ENCODE measurements at places on chromosomes 6 and 20.

GRCh38 chr6:168278904-168279303, 40.7 kb downstream of the DACT2 start:
- no peak for DNase-seq

DNA sequence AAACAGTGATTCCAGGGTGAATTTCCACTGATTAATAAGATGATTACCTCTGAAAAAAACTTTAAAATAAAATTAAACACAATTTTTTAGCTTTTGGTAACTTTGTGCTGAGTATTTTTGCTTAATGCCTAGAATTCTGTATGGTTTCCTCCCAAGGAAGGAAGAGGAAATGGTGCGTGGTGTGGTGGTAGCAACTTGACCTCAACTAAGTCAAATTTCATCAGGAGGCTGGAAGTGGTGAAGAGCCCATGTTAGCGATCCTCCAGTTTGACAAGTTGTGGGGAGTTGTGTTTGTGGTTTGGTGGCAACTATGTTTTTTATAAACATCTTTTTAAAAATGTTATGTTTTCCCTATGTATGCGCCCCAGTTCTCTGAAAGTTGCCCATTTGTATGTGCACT, 5.0 kb upstream of the RTF2 start:
- DNase-seq = no peak

GRCh38 chr20:37411408-37412219, 65.7 kb downstream of the SRC start:
- no peak for DNase-seq

DNA sequence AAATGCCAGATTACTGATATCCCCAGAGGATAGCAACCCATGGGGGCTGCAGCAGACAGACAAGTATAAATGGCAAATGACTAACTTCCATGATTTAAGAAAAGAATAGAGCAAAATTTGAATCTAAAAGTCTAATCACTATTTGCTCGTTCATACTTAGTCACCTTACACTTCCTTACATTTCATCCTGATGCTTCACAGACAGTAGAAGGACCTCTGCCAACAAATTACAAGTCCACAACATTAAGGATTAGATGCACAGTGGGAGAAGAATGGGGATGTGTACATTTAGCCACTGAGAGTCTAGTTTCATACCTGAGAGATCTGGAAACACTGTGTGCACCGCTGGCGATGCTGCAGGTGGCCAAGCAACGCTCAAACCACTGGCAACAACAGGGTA, 72.4 kb downstream of the FYN start:
- DNase-seq = no peak

DNA sequence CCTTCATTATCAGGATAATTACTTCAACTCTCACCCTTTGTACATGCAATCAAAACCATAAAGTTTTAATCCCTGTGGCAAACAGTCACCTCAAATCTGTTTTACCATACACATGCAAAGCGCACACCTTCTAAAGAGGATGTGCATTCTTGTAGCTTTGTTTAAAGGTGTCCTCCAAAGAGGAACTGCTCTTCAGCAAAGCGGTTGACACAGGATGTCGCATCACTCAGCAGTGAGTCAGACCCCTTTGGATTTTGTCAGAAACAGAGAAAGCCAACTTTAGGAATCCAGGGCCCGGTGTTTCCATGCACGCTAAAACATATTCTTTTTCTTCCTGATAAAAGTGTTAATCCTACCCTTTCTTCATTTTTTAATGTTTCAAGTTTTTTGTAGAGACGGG, 268.3 kb upstream of the ARID1B start:
- no peak for DNase-seq

DNA sequence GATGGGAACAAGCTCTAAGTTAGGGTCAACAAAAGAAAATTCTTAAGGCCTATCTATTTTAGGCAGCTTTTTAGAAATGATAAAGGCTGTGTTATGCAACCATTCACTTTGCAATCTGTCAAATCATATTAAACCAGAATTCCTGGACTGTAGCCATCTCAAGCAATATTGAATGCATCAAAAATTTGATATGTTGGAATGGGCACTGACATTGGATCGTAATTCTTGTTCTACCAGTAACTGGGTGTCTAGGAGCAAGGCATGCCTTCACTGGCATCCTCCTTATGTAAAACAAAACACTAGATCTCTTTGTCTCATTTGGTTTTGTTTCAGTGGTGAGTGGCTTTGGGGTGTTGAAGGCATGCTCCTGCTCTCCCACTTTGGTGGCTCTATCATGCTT, 145.6 kb downstream of the JARID2 start:
- no peak for DNase-seq

GRCh38 chr6:155454471-155454870, 1.2 kb downstream of the NOX3 start:
- no peak for DNase-seq

DNA sequence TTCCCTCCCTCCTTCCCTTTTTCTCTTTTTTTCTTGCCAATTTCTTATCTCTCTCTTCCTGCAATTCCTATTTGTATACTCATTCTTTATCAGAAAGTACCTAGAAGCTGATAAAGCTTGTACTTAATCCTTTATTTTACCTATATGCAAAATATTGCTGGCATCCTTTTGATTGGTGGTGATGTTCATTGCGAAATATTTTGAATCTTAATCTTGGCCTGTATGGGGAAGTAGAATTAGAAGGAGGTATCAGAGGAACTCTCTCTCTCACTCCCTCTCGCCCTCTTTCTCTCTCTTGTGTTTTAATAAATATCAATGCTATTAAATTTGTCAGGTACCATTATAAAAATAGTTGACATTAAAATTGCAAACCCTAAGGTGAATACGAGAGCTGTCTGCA, 52.8 kb downstream of the UST start:
- no peak for DNase-seq

DNA sequence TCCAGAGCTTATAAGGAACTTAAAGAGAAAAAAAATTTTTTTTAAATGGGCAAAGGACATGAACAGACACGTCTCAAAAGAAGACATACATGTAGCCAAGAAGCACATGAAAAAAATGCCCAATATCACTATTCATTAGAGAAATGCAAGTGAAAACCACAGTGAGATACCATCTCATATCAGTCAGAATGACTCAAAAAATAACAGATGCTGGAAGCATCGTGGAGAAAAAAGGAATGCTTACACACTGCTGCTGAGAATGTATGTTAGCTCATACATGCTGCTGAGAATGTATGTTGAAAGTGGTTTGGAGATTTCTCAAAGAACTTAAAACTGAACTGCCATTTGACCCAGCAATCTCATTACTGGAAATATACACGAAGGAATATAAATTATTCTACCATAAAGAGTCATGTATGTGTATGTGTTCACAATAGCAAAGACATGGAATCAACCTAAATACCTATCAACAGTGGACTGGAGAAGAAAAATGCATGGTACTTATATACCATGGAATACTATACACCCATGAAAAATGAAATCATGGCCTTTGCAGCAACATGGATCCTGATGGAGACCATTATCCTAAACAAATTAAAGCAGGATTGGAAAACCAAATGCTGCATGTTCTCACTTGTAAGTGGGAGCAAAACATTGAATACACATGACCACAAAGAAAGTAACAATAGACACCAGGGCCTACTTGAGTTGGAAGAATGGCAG, 5.2 kb downstream of the OR11A1 start:
- DNase-seq = no peak

- no peak for DNase-seq
Measured at GRCh38 chr6:133816171-133816570, 72.7 kb upstream of the TCF21 start.

DNA sequence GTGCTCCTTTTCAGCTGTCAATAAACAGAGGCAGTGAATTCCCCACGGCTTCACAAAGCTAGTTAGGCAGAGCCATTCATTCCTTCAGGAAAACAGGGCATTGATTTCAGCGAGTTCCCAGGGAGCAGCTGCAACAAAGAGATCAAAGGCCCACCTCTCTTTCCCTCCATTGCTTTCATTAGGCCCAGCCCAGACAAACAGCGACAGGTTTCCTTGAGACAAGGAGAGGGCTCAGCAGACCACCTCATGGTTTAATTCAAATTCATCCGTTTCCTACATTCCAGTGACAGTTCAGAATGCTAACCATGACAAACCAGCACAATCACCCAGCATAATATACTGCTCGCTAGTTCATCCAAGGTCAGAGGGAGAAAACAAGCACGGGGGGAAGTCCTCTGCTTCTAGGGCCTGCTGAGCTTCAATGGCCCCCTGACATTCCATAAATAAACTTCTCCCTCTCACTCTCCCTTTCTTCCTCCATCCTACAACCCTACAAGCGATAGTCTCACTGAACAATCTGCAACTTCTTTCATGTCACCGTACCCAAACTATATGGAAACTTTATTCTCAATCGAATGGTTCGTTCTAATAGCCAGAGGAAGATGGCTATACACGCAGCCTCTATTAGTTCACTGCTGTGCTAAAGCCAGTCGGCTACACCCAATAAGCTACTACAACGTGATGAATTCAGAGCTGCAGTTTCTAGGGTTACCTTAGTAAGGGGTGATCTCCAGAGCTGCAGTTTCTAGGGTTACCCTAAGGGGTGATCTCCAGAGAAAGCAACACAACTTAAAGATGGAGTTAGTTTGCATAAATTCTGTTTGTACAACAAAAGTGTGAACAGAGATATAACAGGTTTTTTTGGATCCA, 34.7 kb downstream of the PLAGL1 start:
- DNase-seq = no peak

DNA sequence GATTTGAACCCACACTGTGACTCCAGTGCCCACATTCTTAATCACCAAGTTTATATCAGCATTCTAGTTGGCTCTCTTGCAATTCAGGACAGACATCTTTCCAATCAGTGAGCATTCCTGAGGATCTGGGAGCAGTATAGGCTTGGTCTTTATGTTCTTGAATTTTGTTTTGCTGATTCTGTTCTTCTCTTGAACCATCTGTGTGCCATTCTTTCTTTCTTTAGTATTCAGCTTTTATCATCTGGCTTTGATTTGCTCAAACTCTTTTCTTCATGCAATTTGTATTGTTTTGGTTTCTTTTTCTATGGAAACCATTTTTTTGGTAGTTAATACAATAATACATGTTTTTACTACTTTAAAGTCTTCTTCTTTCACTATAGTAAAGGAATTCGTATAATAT, 162.4 kb downstream of the CD109 start:
- DNase-seq = no peak

- DNase-seq = no peak
Measured at GRCh38 chr6:32081168-32081990, 27.8 kb downstream of the TNXB start.

GRCh38 chr6:161271343-161272030, 2.4 kb downstream of the AGPAT4 start:
- peak; percentile 62 for DNase-seq

GRCh38 chr6:73927421-73927820, 231.4 kb downstream of the CD109 start:
- DNase-seq = no peak

DNA sequence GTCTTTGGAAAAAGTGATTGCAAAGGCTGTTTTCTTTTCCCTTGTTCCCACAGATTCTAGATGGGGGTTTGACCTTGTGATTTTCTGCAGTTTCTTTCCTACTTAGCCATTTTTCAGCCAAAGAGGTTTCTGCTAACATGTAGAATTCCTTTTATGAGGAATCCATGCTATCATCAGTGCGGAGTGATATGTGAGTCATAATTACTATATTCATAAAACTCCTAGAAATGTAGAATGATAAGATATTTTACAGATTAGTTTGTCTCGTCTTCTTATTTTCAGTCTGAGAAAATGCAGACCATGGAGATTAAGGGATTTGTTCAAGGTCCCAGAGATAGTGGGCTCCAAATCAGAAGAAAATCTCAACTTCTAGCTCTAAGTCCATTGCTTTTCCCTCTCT, 98.6 kb downstream of the KCNQ5 start:
- DNase-seq = no peak

DNA sequence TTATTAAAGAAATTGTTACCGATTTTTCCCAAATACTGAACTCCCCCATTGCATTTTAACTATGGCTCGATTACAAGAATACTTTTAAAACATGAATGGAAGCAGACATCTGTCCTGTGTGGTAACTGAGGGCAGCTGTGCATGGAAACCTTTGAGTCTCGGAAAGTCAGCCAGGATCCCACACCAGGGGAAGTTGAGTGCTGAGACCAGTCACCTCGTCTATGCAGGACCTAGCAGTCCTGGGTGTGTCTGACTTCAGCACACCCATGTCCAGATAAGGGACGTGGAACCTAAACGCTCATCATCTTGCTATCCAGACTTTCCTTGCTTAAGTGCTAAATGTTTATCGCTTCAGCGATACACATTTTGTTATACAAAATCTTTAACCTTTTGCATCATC, 6.1 kb downstream of the RIN2 start:
- no peak for DNase-seq

DNA sequence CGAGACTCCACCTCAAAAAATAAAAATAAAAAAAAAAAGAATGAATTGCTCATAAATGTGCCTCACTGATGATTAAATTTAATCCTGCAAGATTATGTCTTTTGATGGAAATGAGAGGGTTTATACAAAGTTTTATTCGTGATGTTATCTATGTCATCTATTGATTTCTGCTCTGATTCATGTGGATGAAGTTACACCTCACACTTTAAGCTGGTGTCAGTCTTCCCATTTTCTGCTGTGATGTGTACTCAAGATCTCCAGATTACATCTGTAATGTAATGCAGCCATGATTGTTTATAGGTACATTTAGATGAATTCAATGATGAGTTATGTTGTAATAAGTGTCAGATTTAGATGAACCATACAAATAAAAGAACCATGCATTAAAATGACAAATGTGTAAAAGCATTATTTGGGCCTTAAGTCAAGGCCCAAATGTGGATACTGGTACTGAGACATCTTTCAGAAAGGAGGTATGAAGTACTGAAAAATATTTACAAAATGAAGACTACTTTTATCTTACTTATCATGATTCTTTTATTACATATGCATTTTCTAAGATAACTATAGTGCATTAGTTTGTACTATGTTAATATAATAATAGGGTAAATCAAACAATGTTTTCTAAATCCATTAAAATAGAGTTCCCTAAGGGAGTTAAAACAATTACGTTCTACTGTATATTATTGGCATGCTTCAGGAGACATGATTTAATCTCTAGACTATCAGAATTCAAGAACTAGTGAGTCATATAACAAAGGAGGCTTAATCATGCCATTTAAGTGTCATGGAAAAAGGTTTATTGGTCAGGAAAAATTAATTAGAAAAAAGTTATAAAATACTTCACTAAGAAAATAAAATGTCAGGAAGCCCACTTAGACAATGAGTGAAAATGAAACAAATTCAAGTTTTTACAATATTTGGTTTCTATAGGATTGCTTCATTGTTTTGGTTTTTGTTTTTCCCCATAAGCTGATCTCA, 34.5 kb downstream of the HCRTR2 start:
- DNase-seq = no peak

GRCh38 chr6:132218059-132218696, 183.1 kb downstream of the MOXD1 start:
- no peak for DNase-seq

DNA sequence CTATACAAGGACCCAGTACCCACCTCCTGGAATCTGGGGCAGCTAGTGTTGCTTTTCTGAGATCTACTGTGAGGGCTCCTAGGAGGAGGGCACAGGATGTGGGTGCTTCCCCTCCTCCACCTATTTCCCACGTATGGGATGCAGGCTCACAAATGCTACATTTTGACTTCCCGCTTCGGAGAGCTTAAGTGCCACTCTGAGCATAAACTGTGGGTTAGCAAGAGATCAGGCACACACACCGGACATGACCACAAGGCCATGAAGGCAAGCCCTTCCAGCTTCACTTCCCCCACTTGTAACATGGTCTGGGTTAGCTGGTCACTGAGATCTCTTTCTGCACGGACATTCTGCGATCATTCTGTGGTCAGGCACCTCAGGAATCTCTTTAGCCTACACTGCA, 15.7 kb upstream of the TGM3 start:
- no peak for DNase-seq

GRCh38 chr6:33091957-33092356, 16.2 kb downstream of the HLA-DPB1 start:
- DNase-seq = no peak

- DNase-seq = no peak
Measured at GRCh38 chr6:132401618-132402285, 477 bp upstream of the MOXD1 start.

Measured in putamen (tissue), 1 donor.